Colonic mucosa (tissue), 4 donors: ENCODE measurements at places on chromosomes 3 and 15.

DNA sequence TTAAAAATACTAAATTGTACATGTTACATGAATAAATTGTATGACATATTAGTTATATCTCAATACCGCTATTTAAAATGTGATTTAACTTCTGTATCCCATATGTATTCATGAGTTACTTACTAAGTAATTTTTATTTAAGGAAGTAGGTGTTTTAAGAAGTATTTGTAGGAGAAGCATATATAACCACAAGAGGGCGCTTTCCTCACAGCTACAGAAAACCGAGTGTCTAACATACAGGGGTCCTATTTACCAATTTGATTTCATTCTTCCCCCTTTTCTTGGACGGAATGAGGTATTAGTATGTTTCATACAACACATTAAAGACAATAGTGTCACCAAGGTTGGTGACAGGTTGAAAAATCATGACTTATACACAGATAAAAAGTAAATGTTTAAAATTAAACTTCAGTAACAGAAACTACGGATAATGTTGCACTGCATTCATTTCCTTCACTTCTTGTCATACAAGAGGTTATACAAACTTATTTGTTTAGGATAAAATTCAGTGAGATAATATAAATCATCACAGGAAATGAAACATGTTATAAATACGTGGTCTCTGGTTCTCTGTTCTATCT lies 253.6 kb downstream of the MAGI1 start:
- no peak for DNase-seq

DNA sequence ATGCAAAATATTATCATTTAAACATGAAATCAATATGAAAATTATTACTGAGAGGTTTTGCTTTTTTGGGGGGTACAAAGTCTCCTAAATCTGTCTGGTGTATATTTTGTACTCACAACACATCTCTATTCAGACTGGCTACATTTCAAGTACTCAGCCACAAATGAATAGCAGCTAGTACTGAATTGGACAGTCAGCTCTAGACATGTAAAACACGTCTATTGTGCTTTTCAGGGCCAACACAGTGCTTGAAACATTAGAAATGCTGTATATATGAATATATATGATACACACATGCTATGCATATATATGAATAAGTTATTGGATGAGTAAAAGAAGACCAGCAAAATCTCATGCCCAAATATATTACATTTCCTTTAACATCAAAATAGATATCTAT lies 103.8 kb upstream of the CFAP20DC start:
- DNase-seq: no peak

DNA sequence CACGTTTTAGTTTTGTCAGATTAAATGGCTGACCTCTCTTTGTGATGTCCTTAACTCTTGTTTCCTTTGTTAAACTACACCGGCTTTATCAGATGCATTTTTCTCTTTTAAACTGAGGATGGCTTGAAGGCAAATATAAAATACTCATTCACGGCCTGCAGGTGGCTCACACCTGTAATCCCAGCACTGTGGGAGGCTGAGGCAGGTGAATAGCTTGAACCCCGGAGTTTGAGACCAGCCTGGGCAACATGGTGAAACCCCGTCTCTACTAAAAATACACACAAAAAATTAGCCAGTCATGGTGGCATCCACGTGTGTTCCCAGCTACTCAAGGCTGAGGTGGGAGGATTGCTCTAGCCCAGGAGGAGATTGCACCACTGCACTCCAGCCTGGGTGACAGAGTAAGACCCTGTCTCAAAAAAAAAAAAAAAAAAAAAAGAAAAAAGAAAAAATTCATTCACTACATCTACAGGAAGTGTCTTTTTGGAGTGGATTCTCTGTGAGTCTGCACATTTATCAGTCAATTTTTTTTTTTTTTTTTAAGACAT lies 34.7 kb upstream of the SACM1L start:
- no peak for DNase-seq

DNA sequence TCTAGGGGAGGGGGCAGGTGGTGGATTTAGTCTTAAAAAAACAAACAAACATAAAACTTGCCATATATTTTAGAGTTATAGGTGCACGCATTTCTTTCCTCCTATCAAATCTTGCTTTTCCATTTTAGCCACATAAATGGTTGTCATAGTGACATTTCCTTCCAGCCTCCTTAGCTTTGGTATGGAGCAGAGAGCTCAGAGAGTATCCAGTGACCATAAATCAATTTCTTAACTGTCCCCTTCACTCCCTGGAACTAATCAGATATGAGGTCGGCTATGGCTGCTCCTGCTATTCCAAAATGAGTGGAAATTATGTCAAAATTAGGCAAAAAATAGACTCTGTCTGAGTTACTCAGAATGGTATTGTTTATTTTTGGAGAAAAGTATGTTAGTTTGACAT lies 164.5 kb downstream of the EBLN2 start:
- no peak for DNase-seq

DNA sequence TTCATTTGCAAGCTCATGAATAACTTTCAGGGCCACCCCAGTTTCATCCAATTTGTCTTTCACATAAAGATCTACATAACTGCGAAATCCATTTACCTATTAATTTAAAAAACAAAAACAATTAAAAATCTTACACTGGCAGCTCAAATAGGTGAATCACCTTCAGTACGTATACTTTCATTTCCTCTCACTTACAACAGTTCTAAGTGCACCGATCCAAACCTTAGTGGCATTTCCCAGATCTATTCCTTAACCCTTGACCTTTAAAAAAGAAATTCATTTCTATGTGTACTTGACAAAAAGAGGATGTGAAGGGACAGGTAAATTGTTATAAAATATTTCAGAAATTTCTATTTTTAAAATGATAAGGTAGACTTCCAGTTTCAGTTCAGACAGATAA lies 30.8 kb downstream of the TOP2B start:
- no peak for DNase-seq

GRCh38 chr3:51283421-51283820 lies 101.7 kb upstream of the MANF start:
- no peak for DNase-seq

- DNase-seq: no peak
Observed at GRCh38 chr3:133077688-133078087, 39.5 kb downstream of the TMEM108 start.

DNA sequence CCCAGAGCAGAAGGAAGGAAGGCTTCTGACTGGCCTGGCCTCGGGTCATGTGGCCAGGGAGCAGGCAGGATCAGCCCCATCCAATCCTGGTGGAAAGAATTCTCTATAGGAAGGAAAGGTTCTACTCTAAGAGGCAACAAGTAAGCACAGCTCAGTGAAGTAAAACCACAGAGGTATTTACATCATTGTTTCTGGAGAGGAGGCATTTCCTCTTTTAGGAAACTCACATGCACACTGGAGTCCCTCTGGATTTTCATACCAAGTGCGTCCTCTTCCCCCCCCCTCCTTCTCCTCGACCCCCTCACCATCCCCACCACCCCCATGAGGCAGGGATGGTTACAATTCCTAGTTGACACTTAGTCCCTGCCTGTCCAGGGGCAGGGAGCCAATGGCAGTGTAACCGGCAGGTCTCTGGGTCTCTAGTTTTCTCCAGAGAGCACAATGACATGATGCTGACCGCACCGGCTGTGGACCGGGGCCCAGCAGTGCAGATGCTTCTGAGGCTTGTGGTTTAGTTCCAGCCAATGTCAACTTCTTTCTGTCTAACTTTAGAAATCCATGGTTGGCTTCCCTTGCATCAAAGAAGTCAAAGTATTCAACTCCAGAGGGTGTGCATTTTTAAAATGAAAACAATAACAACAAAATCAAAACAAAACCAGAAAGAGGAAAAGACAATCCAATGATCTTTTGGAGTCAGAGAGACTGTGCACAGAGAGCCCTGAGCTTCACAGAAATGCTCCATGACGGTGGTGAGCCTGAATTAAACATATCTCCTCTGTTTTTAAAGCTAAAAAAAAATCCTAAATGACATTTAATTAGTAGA lies 230.3 kb upstream of the TLE3 start:
- DNase-seq: no peak

DNA sequence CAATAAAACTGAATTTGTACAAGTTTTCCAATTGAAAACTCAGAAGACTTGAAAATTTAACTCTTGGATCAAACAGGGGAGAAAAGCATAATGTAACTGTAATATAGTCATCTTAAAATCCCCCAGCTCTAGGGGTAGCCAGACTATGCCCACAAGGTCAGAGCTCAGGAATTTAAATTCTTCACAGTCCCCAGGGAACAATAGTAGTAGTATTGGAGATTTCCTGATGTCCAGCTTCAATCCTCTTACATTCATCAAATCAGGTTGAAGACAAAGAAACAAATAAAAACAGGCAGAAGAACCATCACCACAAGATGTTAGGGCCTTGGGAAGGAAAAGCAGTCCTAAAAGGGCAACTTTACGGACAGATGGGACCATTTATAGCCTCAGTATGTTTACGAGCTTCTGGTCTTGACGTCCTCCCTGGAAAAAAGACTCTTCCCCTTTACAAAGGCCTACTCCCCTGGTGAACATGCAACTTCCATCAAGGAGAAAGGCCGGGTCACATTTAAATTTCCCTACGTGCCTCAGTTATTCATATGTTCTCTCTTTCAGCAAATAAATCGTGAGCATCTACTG lies 96.8 kb downstream of the PLCH1 start:
- DNase-seq: no peak

DNA sequence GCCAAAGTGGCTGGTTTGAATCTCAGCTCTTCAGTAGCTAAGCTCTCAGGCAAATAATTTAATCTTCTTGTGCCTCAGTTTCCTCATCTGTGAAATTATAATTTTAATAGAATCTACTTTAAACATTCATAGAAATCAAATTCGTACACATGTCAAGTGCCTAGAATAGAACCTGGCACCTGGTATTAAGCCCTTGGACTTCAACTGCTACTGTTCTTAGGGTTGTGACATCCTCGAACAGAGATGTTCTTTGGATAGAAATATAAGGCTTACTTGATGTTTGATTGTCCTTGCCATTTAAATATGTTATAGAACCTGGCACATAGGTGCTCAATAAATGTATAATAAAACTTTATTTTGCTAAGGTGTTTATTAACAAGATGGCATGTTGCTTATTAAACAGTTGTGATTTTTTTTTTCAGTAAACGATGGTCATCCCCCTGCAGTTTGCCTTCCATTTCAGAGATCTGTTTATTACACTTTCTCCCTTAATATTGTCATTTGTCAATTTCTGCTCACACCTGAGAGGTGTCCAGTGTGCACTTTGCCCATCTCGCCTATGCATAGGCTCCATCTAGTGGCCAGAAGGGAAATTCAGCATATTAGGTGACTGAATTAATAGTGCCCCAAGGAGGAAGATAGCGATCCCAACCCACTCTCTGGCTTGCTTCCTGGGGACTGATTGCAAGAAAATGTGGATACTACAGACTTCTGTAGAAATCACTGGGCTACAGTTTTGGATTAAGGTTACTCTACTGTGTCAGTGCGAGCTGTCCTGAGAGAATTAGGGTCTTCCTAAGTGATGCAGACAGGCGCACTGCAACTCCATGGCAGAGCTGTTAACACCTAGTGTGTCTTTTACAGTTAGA lies 10.7 kb downstream of the IGF1R start:
- DNase-seq: peak; percentile 54

GRCh38 chr3:44058868-44059203 lies 182.8 kb upstream of the TOPAZ1 start:
- DNase-seq: no peak

DNA sequence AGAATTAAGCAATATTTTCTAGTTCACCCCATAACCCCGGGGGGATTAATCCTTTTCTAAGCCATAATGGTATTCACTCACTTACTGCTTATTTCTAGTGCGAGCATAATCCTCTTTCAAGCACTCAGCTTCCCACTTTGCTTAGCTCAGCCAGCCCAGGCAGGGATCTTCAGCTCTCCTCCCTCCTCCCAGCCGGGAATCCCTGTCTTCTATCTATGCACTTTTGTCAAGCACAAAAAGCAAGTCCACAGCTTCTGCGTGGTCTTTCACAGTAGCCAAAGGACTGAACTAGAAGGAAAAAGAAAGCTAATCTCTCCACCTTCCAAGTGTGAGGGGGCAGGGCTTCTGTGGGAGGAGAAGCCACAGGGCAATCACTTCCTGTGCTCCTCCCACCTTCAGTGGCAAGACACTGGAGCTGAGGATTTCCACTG lies 62.8 kb downstream of the PEX5L start:
- no peak for DNase-seq

DNA sequence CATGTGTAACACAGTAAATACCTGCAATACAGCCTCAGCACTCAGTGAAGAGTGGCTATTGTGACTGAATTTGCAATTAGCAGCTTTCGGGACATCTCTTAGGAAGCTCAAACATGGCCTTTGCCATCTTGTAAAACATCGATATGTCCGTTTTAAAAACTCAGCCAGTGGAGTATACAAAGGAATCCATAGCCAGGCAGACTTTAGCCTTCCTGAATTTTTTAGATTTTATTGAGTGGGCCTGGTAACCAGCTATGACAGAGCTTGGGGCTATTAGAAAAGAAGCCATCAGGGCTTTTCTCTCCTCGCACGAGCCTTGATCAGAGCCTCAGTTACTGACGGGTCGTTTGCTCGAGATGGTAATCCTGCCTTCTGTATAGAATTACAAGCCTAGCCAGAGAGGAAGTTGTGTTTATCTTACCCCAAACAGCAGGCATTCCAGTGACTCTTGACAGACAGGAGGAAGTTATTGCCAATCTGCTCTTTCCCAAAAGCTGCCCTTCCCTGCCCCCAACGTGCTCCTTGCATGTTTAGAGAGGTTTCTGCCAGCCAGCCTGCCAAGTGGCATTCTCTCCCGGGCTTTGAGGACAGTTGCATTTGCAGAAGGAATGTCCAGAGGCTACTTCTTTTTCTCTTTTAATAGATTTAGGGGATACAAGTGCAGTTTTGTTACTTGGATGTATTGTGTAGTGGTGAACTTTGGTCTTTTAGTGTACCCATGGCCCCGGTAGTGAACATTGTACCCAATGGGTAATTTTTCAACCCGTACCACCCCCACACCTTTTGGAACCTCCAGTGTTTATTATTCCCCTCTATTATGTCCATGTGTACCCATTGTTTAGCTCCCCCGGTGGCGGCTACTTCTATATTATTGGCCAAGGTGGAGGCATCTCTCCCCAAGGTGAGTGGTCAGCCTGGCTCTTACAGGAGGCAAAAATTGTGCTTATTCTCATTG lies 40.6 kb downstream of the ITPR1 start:
- peak; percentile 22 for DNase-seq

DNA sequence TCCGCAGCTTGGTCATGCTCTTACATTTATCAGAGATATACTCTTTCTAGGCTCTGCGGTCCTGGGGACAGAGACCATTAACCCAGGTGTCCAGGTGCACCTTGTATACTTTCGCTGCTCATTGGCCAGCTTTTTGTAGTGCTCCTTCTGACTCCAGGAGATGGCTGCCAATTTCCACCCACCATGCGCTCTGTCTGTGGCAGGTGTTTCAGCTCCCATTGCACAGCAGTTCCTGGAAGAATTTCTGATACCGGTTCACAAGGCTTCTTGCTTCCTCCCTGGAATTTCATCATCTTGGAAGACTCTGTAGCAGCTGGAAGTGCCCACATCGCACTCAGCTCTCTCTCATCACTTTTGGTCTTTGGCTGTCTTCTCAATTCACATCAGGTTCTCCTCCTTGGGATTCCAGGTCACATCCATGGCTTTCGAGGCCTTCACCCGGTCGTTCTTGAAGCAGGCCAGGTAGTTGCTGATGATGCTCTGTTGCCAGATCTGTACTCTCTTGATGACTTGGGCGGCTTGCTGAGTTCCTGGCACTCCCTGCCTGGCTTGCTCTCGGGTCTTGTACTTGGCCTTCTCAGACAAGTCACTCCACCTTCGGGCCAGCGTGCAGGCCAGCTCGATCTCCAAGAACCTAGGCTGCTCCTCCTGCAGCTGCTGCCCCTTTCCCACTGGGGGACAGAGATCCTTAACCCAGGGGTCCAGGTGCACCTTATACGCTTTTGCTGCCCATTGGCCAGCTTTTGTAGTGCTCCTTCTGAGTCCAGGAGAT lies 41.1 kb upstream of the ARL8B start:
- no peak for DNase-seq

- DNase-seq: no peak
Observed at GRCh38 chr15:51096976-51097375, 2.3 kb upstream of the TNFAIP8L3 start.
